ENCODE measurements at places on chromosomes 4 and X. TPM values are rescaled to one million over a fixed set of nuclear protein-coding genes. Genes with fewer than 3 reads are reported as not detected.

GRCh38 chr4:102598086-102598761 is 97.1 kb downstream of the NFKB1 start:
- no peak for DNase-seq
- no peaks in the 10 kb centered on the region for H3K27me3 ChIP-seq
- no peak overlapping the region for H3K27ac ChIP-seq
- no peaks in the 10 kb centered on the region for H3K4me1 ChIP-seq
- no peak overlapping the region for H3K4me3 ChIP-seq

GRCh38 chr4:142719854-142720541 is 126.1 kb downstream of the INPP4B start:
- H3K27me3 ChIP-seq, result no peaks in the 10 kb centered on the region
- H3K36me3 ChIP-seq, result no peaks in the 10 kb centered on the region
- no peak overlapping the region for H3K4me3 ChIP-seq
- DNase-seq, result peak; percentile 71
- no peaks in the 10 kb centered on the region for H3K4me1 ChIP-seq

- H3K36me3 ChIP-seq, result no peaks in the 10 kb centered on the region
- peak; percentile 59 for DNase-seq
- H3K27me3 ChIP-seq, result no peaks in the 10 kb centered on the region
Measured at GRCh38 chrX:55758033-55758432, 40.5 kb downstream of the RRAGB start.

GRCh38 chr4:110359076-110359475 is 116.9 kb upstream of the ENPEP start:
- no peaks in the 10 kb centered on the region for H3K27me3 ChIP-seq
- H3K4me1 ChIP-seq, result no peaks in the 10 kb centered on the region
- no peak overlapping the region for H3K4me3 ChIP-seq
- H3K36me3 ChIP-seq, result no peaks in the 10 kb centered on the region
- H3K27ac ChIP-seq, result no peak overlapping the region

DNA sequence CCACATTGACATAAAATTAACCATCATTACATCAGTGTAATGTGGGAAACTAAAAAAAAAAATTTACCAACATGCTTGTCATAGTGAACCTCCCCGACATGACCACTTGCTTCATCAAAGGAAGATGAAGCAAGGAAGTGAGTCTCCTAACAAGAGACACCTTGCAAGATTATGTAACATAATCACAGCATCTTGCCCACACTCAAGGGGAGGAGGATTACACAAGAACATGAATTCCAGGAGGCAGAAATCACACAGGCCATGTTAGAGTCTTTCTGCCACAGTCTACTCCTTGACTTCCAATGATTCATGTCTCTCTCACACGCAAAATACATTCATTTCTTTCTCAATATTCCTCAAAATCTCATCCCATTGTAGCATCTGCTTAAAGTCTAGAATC is 93.3 kb downstream of the AKAP4 start:
- H3K4me3 ChIP-seq, result no peak overlapping the region
- no peak for DNase-seq
- H3K27ac ChIP-seq, result no peak overlapping the region
- H3K36me3 ChIP-seq, result no peaks in the 10 kb centered on the region

GRCh38 chr4:88144866-88145300 is 13.6 kb downstream of the ABCG2 start:
- no peaks in the 10 kb centered on the region for H3K27me3 ChIP-seq
- H3K4me1 ChIP-seq, result no peaks in the 10 kb centered on the region
- DNase-seq, result no peak
- H3K4me3 ChIP-seq, result no peak overlapping the region

IQSEC2 gene
- total RNA-seq, result 9.9 TPM

SPANXB1 gene
- not detected for total RNA-seq

CSN1S1 gene
- not detected for total RNA-seq

TEC gene
- 1.5 TPM for total RNA-seq
